ENCODE measurements at places on chromosomes 7 and 10.

DNA sequence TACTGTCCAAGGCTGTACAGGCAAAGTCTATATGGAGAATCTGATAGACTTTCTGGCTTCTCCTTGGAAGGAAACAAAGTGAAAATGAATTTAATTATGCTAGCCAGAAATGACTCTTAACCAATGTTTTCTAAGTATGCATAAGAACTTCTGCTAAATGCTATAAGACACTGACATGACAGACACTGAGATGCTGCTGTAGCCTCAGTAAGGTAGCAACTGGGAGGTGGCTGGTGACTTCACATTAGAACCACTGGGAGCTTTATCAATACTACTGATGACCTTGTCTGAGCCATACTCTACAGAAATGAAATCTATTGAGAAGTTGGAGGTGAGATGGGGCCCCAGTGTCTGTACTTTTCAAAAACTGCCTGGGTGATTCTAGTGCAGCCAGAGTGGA lies 188.6 kb downstream of the ZNF365 start:
- DNase-seq, result no peak

DNA sequence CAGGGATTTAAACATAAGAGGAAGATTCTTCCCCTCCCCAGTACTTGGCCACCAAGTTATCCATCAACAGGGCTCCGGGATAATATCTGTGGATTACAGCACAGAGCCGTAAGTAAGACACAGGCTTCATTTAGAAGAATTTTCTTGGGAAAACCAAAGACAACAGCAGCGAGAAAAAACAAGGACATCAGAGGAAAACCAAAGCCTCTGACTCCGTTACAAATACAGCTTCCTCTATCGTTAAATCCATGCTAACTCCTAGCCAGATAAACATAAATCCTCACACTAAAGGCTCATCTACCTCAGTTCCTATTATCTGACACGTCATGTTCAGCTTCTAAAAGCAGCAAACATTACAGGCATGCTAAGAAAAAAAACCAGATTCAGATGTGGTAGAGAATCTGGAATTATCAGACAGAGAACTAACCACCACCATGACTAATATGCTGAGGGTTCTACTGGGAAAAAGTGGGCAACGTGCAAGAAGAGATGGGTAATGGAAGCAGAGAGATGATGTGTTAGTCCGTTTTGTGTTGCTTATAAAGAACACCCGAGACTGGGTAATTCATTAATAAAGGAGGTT lies 48.4 kb downstream of the BRI3 start:
- DNase-seq, result no peak

DNA sequence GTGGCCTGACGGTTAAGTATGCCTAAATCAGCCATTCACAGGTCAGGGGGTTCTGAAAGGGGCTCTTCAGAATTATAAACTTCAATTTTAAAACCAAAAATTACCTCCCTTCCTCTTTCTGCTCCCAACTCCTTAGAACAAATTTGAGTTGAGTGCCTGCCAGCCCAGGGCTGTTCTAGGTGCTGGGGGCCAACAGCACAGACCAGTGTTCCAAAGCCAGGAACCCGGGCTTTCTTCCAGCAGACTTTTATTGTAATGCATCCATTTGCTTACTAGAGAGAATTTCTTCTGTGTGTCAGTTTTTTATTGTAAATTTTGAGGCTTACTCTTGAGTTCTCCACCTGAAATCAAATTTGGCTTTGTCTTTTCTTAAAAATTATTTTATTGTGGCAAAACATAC lies 238.5 kb downstream of the CACNB2 start:
- no peak for DNase-seq

- peak; percentile 19 for DNase-seq
Observed at GRCh38 chr10:78973901-78974616, 94.7 kb upstream of the ZMIZ1 start.

DNA sequence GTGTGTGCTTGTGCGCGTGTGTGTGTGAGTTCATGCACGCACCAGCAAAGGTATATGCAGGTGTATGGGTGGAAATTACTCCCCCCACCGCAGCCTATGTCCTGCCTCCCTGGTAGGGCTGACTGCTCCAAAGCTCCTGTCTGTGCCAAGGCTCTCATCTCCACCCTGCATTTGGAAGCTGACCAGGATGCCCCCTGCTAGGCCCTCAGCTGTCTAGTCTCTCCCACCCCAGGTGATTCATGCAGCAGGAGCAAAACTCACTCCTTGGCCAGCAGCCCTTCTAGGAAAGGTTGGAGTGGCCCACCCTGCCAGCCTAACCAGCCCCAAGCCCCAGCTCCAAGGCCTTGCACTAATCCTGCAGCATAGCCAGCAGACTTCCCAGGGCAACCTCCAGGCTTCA lies 148.4 kb downstream of the GRID1 start:
- DNase-seq, result no peak

GRCh38 chr7:128236924-128237586 lies 4.0 kb upstream of the LEP start:
- DNase-seq, result no peak

GRCh38 chr10:44960088-44960460 lies 472 bp downstream of the RASSF4 start:
- DNase-seq, result no peak
